NCI-H510A treated with DMSO at 0.1 percent for 48 hours (cell line): ENCODE measurements at places on chromosomes 5 and 9.
A peak's percentile ranks its signal among the peaks of the same experiment; 100 is the strongest.

- no peak for DNase-seq
These were observed 1067.0 kb downstream of the CDH18 start for GRCh38 chr5:18920966-18921365.

DNA sequence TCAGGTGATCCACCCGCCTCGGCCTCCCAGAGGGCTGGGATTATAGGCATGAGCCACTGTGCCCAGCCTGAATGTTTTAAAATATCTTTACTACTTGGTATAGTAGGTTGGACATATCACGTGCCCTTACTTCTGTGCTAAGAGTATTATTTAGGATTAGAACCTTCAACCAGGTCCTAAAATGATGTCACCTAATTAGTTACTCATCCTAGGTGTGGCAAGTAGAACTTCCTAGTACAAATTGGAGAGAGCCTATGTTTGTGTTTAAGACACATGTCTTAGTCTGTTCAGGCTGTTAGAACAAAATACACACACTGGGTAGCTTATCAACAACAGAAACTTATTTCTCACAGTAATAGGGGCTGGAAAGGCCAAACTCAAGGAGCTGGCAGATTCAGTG, 51.5 kb downstream of the ZFAND5 start:
- no peak for DNase-seq

GRCh38 chr5:92991581-92992067, 589.4 kb downstream of the NR2F1-AS1 start:
- DNase-seq: no peak

DNA sequence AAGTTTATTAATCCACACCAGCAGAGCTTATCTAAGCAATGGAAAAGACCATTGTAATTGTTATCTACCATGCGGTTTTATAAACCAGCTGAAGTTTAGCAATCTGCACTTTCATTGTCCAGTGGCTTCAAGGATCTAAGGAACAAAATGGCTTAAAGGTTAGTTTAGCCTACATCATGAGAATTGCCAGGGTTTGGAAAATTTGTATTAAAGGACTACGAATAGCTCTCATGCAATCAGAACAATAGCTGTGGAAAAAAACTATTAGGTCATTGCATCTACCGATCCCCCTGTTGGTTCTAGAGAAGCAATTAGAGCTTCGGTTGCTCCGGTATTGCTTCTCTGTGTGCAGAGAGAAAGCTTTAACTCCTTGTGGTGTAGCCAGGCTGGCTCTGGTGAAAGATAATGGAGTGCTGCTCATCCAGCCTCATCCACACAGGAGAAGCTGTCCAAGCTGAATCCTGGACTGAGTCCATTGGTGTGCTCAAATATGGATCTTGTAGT, 86.3 kb upstream of the SLC12A2 start:
- DNase-seq: no peak

DNA sequence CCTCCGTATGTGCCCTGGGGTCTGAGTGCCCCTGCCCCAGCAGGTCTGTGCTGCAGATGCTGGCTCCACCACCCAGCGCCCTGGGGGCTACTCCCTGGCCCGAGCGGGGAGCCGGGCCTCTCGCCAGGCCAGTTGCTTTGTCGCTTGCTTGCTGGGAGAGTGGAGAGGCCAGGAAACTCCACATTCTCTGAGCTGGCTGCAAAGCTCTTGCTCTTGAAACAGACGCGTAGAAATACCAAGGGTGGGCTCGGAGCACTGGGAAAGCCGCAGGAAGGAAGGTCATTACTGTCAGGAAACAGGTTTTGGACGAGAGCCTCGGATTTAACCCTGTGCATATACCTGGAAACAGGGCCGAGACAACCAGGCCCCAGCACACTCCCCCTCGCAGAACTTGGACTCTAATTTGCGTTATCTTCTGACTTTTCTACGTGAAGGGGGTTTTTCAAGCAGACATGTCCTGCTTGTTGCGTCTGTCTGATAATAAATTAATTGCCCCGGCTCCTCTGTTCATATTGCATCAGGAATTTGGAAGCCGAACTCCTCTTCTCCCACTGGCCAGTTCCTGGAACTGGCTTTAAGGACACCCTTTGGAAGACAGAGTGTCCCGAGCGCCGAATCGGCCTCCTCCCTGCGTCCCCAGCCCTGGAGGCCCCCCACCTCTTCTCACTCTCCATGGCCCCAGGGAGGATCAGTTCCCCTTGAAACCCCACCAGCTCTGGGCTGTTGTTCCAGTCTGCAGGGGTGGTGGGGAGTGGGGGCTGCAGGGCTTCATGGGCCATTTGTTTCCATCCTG, 11.2 kb downstream of the ADAMTSL2 start:
- DNase-seq: no peak

- no peak for DNase-seq
These were observed 5.9 kb upstream of the AHRR start for GRCh38 chr5:315488-316209.

GRCh38 chr5:136309932-136310598, 55.3 kb downstream of the TRPC7 start:
- DNase-seq: no peak

GRCh38 chr9:20804489-20805250, 120.6 kb downstream of the FOCAD start:
- DNase-seq: no peak

- DNase-seq: no peak
These were observed 249.6 kb downstream of the PAPPA start for GRCh38 chr9:116403171-116403570.

DNA sequence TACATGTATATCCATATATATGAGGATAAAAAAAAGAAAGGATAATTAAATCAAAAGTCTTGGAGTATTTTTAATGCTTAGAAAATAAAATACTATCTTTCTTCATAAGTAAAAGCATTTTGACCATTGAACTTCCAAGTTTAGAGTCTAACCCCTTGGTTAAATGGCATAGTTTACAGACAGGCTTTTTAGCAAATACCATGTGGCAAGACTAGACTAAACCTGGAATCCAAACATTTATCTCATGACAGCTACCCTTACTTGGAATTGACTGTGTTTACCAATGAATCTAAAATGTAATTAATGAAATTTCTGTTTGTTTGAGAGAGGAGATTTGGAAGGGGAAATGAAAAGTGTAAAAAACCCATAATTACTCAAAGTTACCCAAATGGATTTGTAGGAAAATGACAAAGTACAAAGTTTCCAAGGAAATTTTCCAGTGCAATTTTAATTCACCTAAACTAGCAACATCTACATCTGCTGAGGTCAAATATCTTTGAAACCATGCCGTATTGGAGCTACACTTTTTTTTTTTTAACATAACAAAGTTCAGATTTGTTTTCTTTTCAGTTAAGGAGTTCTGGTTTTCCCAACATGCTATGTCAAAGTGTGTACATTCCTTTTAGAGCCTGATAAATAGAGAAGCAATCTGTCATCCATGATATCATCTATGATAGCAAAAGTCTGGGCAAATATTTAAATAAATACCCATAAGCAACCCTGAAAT, 272.1 kb upstream of the DAB2 start:
- no peak for DNase-seq

GRCh38 chr5:79985288-79985687, 5.8 kb downstream of the MTX3 start:
- no peak for DNase-seq

DNA sequence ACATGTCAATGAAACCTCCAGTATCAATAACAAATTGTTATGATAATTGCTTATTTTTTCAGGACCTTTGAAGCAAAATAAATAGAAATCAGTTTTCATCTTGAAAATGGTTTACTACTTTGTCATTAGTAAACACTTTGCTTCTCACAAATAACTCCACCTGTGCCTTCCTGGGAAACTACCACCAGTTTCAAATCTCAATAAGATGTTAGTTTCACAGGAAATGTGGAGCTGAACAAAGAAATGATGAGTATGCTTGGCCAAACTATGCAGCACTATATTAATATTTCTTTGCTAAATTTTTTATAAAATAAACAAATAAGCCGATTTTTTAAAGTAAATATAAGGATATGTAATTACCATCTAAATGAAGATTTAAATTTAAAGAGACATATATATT, 221.5 kb upstream of the HAPLN1 start:
- no peak for DNase-seq

GRCh38 chr5:175681968-175682340, 24.1 kb downstream of the HRH2 start:
- DNase-seq: no peak

DNA sequence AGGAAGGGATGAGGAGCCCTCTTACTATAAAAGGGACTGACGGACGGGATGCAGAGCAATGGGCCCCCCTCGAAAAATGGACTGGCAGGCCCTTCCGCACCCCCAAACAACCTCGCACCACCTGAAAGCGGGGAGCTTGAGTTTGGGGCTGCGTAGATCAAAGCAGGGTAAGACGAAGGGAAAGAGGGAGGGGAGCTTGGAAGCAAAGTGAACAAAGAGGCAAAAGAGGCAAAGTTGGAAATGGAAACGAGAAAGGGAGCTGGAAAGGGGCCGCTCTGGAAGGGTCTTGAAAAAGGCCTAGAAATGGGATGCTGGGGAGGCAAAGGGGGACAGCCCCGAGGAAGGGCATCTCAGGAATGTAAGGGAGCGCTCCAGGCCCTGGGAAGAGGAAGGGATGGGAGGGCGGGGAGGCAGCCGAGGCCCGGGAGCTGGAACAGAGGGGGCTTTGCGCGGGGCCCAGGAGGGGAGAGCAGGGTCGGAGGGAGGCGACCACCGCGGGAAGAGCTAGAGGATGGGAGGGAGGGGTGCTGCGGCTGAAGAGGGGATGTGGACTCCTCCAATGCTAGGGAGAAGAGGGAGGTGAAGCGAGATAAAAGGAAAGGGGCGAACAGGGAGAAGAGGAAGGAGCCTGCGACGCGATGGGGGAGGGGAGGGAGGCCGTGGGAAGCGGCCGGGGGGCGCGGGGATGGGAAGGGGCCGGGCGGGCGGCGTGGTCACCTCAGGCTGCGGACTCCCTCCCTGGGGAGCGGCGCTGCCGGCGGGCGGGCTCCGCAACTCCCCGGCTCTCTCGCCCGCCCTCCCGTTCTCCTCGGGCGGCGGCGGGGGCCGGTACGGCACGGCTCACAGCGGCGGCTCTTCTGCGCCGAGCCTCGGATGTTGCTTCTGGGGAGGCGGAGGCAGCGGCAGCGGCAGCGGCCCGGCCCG, 577 bp downstream of the RNF145 start:
- no peak for DNase-seq

- no peak for DNase-seq
These were observed 73.6 kb upstream of the GRHPR start for GRCh38 chr9:37348917-37349316.

DNA sequence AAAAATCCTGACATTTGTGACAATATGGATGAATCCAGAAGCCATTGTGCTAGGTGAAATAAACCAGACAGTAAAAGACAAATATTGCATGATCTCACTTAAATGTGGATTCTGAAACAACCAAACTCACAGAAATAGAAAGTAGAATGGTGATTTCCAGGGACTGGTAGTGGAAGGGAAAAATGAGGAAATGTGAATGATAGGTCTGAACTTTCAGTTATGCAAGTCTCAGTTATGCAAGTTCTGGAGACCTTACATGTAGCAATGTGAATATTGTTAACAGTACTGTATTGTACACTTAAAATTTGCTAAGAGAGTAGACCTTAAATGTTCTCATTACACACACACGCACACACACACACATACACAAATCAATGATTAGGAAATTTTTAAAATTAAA, 84.9 kb downstream of the SLCO4C1 start:
- DNase-seq: no peak

DNA sequence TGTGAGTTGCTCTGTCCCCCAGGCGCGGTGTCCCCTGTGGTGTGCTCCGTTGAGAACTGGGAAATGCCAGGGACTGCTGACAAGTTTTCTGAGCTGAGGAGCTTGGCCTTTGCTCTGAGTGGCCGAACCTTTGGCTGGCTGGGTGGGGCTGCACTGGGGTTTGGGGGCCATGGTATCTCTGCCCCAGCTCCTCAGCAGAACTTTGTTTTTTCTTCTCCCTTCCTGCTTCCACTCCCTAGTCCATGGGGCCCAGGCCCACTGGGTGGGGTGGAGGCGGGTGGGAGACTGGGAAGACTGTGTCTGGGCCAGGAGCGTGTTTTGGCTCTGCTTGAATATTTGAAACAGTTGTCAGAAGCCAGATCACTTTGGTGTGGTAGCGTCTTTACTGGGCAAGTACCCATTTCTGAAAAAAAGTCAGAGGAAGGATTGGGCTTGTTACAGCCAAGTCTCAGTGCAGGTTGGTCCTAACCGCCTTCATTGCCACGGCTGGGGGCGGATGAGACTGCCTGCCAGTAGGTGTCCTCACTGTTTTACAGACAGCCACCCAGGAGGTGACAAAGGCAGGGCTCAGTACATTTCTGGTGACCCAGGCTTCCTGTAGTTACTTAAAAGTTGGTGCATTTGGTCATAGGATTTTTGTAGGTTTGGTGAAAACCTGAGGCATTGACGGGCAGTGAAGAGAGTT, 92.7 kb downstream of the DAB2IP start:
- DNase-seq: peak; percentile 5

DNA sequence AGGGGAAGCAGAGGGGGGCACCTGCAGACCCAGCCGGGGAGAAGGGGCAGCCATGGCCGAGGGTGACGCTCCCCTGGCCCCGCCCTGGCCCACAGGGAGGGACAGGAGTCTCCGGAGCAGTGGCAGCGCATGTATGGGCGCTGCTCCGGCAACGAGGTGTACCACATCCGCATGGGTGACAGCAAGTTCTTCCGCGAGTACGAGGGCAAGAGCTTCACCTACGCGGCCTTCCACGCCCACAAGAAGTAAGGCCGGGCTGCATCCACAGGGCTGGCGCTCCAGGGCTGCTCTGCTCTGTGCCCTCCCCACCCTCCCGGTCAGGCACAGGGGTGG, 68.2 kb downstream of the KCNT1 start:
- peak; percentile 25 for DNase-seq

GRCh38 chr9:113403646-113404045, 2.6 kb upstream of the ALAD start:
- no peak for DNase-seq

GRCh38 chr9:84970432-84970831, 300.9 kb downstream of the NTRK2 start:
- DNase-seq: no peak

- DNase-seq: peak; percentile 46
These were observed 361.0 kb downstream of the NFIB start for GRCh38 chr9:13952906-13953305.

DNA sequence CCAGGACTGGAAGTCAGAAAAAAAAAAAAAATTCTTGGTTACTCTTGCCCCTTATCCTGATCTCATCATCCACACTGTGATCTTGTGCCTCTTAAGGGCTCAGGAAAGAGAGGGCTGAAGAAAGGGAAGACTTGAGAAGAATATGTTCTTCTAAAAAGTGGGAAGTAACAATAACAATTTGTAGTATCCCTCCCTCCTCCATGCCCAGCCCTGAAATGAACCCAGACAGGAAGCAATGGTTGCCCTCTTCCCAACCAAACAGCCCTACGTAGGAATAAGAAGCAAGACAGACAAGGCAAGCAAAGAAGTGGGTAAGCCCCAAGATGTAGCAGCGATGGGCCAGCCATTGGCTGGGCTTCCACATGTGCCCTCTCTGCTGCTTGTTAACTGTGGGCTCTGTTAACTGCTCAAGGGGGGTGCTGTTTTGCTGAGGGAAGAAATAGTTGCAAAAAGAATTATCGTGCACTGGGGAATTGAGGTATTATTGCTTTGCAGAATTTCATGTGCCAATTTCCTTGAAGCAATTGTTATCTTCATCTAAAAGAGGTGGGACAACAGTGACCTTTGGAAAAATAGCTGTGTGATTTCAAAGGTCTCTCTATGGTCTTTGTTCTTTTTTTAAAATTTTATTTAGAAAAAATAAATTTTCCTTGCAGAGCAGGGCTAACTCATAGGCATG, 146.6 kb upstream of the PCA3 start:
- DNase-seq: no peak
